ENCODE measurements at places on chromosomes 2 and 18.
A peak's percentile ranks its signal among the peaks of the same experiment; 100 is the strongest.

GRCh38 chr2:84879584-84880394 is 1.1 kb downstream of the TRABD2A start:
- DNase-seq, result peak; percentile 57

DNA sequence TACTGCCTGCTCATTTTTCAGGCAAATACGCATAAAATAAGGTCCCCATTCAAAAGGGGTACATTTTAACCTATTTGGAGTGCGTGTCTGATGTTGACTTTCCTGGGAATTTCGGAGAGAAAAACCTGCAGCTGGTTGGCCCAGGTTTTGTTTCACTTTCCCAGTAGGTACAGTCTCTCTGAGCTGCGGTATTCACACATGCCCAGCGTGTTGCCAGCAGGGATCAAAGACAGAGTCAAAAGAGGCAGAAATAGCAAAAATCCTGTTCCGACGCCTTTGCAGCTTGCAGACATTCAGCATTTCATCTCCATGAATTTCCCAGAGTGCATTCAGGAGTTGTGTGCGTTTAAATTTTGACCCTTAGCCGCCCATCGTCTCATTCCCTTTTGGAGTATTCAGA is 855.4 kb upstream of the CELF4 start:
- DNase-seq, result no peak

- no peak for DNase-seq
Measured at GRCh38 chr2:30820381-30821055, 13.3 kb upstream of the CAPN13 start.

- no peak for DNase-seq
Measured at GRCh38 chr18:55240978-55241377, 281.7 kb upstream of the CCDC68 start.

- peak; percentile 23 for DNase-seq
Measured at GRCh38 chr18:79521416-79522205, 125.9 kb downstream of the NFATC1 start.

- no peak for DNase-seq
Measured at GRCh38 chr2:100230754-100231153, 88.4 kb upstream of the AFF3 start.

DNA sequence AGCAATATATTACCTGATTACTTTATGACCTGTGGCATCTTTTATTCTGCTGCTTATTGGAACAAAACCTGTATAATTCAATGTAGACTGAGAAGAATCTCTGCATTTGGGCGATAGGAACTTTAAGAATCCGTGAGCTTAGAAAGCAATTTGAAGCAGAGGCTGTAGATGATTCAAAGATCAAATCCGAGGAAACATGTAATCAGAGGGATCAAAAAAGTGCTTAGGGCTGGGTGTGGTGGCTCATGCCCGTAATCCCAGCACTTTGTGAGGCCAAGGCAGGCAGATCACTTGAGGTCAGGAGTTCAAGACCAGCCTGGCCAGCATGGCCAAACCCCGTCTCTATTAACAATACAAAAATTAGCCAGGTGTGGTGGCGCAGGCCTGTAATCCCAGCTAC is 198.4 kb downstream of the MTX2 start:
- DNase-seq, result no peak

- no peak for DNase-seq
Measured at GRCh38 chr2:70546376-70546775, 7.2 kb downstream of the TGFA start.

DNA sequence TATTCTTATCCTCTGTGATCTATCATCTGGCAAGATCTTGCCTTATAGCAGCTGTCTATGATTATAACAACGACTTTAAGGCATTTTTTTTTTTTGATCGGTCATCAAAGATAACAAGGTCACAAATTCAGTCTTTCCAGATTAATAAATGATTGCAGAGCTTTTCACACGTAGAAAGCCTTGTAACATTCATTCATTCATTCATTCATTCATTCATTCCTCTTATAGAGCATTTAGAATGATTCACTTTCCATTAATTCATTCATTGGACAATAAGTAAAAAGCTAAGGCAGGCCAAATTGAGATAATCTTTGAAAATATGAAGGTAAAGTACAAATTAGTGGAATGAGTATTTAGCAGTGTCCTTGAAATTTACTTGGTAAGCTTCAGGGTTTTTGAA is 223.7 kb downstream of the NUP35 start:
- DNase-seq, result no peak

- no peak for DNase-seq
Measured at GRCh38 chr2:207385903-207386302, 143.9 kb upstream of the CREB1 start.

- DNase-seq, result no peak
Measured at GRCh38 chr2:182259629-182260150, 167.1 kb downstream of the PDE1A start.

- DNase-seq, result no peak
Measured at GRCh38 chr2:28664120-28664842, 87.3 kb upstream of the PPP1CB start.

- no peak for DNase-seq
Measured at GRCh38 chr2:30636311-30636710, 170.9 kb downstream of the CAPN13 start.

DNA sequence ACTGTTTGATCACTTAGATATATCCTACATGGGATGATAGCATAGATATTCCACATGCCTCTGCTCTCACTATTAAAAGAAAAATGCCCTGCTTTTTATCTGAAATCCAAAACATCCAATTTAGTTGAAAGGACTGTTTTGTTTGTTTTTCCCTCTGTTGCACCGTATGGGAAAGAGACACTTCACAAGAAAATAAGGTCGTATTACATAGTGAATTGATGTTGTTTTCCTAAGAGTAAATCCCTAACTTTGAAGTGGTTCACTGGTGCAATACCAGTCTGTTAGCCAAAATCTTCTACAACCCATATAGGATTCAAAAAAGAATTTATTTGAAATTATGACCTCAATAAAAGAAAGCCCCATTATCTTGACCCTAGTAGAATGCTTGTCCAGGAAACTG is 18.1 kb downstream of the TGFA start:
- no peak for DNase-seq

GRCh38 chr2:40177366-40177765 is 274.5 kb downstream of the SLC8A1 start:
- DNase-seq, result no peak
